Forelimb muscle (tissue), 1 donor: ENCODE measurements at places on chromosomes 4 and X. TPM values are rescaled to one million over a fixed set of nuclear protein-coding genes. Genes with fewer than 3 reads are reported as not detected.

DCTD gene
- polyA plus RNA-seq, result 63.6 TPM

IGFBP7 gene
- polyA plus RNA-seq, result 102 TPM

PNMA5 gene
- not detected for polyA plus RNA-seq

DNA sequence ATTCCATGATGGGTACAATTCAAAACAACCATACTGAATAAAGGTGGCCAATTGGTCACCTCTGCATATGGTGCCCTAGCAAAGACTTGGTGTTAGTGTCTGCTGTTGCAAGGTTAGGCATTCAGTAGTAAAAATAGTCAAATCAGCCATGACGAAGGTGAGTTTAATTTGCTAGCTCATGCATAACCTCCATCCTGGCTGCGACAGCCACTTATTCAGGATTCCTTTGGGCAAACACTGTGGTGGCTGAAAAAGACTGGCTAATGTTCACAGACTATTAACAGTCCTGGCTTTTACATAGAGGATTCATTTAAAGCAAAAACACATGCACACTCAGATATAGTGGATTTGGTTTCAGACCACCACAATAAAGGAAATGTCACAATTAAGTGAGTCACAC is 34.8 kb upstream of the MAP9 start:
- no peak for DNase-seq

DNA sequence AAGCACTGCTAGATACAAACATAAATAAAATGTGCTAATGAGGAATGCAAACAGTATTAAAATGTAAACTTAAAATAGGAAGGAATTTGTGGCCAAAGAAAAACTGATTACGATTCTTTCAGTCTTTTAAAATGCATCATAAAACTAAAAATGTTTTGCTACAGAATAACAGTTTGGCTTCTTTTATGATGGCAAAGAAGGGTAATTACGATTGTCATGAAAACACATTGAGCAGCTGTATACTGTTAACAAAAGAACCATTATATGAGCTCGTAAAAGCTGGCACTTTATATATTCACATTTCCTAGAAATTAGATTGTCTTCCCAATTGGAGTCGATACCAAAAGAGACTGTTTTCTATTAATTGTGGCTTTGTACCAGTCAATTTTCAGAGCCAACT is 290.4 kb downstream of the NR3C2 start:
- DNase-seq, result no peak
